ENCODE measurements at places on chromosomes 6 and 20.

DNA sequence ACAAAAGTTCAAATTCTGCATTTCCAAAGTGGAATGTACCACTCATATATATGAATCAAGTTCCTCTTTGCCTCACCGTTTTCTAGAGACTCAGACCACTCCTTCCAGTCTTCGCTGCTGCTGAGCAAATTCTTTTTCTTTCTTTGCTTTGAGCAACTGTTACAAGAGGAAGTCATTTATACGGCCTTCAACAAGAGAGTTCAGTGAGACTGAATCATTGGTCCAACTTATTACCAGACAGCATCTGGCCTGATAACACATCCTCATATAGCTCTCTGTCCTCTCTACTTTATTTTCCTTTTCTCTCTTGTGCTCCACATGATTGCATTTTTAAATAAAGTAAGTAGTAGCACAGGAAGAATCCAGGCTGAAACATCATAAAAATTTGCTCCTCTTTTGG, 652.7 kb downstream of the PHF3 start:
- no peak for DNase-seq

GRCh38 chr6:156854466-156855161, 77.4 kb downstream of the ARID1B start:
- no peak for DNase-seq

- no peak for DNase-seq
Measured at GRCh38 chr6:95185874-95186273, 391.5 kb upstream of the MANEA start.

DNA sequence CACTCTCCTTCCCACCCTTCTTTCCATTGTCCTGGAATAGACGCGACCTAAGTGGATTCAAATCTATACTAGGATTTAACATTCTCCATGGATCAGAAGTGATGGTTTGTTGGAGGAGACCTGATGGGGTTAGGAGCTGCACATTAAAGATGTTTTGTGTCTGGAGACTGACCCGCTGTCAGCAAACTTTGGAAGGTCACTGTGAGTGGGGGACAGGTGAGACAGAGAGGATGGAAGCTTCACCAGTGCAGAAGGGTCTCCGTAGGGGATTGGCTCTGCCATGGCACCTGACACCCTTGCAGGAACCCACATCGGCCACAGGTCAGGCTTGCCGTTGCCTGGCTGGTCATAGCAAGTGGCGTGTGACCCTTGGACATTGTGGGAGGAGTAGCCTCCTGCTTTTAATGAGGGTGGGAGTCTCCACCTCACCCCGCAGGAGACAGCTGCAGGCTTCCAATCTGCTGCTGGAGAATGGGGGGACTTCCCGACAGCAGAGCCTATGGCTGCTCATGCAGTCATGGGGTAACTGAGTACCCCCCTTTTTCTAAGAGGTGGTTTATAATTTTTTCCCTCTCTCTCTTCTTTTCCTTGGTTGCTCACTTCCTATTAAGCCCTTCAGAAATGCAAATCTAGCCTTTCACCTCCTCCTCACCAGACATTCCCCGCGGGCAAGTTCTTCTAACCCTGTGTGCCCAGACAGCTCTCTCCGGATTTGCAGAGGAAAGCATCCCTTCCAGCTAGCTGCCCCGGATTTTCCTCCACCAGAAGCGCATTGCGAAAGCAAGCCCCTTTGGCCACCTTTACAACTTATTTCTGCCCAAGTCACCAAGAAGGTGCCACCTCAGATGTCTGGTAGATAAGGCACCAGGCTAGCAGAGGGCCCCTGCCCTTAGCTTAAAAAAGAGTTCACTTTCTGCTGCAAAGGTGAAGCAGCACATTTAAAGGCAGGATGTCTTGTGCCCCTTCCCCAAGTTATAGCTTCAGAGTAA, 53.5 kb downstream of the DACT2 start:
- no peak for DNase-seq

DNA sequence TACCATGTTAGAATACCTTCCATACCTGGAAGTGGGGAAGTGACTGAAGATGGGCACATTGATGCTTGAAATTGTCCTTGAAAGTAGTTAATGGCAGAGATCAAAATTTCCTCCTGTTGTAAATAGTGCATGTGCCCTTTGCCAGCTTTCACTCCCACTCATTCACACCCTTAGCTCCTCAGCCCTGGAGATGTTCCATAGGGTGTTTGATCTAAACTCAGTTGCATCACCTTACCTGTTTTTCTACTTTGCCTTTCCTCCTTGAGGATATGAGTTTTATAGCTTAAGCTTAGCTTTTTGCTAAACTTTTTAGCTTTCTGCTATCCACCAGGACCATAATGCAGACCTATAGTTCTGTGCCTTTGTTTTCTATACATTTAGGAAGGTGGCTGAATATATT, 69.0 kb downstream of the CEP57L1 start:
- DNase-seq: no peak

GRCh38 chr6:140850438-140850837, 1282.3 kb upstream of the GJE1 start:
- no peak for DNase-seq

DNA sequence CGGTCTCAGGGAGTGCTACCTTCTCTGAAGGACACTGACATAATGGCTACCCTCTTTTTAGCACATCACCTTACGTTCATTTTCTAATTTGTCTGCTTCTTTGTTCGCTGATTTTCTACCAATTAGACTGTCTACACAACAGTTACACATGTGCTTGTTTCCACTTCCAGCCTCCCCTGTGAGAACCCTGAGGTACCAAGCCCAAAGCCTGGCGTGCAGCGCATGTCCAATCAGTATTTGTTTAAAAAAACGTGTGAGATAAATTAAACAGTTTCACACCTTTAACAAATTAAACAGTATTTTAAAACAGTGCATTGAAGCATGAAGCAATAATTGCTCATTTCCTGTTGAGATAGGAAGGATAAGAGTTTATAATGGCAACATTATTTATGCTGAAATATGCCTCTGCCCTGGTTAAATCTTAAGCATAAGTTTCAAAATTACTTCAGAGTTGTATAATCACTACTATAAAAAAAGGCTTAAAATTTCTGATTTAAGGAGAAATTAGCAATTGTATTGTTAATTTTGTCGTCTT, 88.9 kb downstream of the MAP3K5 start:
- peak; percentile 68 for DNase-seq

DNA sequence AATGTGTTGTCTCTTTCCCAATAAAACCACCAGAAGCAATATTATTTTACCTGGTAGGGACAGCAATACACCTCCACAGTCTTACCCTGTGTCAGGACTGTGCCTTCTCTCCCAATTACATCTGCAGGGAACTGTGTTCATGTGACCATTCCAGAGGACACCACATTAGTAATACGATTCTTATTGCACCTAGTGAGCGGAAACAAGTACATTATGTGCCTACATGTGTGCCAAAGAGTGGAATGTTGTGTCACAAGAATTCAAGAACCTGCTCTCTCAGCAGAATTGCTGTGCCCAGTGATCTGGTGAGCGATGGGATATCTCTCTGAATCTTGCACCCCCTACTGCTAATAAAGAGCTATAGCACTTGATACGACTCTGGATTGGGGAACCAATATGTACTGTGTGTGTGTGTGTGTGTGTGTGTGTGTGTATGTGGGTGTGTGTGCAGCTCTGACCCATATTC, 57.4 kb upstream of the FOXC1 start:
- DNase-seq: no peak

DNA sequence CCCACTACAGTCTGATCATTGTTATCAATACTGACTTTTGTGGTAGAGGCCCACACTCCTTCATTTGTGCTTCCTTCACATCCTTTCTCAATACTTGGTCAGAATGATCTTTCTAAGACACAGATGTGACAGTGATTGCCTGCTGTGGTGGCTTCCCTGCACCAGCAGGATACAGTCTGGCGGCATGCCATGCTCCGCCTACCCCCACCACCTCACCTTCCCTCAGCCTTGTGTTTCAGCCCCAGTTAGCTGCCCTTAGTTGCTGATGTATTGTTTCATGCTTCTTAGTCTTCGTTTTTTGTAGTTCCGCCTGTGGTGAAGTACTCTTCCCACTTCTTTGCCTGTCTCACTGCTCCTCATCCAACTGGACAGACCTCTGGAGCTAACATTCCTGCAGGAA, 10.9 kb downstream of the LRRC1 start:
- no peak for DNase-seq

GRCh38 chr20:23114018-23114417, 27.9 kb upstream of the CD93 start:
- DNase-seq: no peak

- no peak for DNase-seq
Measured at GRCh38 chr6:79261666-79262065, 27.2 kb upstream of the HMGN3 start.

DNA sequence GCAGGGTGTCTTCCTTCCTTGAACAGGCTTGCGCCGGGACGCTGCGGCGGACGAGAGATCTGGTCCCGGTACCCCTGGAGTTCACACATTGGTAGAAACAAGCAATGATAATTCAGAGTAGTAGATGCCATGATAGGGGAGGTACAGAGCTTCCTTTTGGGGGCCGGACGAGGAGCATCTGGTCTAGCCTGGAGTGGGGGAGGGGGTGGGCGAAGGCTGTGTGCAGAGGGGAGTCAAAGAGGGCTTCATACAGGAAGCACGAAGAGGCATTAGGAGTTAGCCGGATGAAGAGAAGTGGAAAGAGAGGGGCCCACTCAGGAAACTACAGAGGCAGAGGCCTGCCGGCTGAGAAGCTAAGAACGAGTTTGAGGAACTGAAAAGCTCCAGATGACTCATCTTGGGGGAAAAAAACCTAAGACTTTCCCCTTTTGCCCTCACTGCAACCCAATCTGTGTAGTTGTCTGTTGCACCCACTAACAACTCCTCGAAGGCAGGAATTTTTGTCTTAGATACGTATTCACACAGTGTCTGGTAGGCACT, 611 bp downstream of the CNPY3 start:
- peak; percentile 38 for DNase-seq

DNA sequence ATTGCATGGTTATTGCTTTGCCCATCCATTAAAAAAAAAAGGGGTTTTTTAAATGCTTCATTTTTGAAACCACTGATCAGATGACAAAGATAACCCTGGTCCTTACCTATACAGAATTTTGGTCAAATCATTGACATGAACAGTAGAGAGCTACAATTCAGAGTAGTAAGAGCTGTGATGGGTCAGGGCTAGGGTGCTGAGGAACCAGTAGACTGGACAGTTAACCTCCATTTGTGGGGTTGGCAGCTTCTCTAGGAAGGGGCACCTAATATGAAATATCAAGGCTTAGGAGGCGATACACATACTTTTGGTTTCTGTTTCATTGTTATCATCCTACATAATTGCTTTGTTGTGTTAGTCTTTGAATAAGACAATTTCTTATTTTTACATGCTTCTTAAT, 55.1 kb downstream of the ORC3 start:
- DNase-seq: no peak

DNA sequence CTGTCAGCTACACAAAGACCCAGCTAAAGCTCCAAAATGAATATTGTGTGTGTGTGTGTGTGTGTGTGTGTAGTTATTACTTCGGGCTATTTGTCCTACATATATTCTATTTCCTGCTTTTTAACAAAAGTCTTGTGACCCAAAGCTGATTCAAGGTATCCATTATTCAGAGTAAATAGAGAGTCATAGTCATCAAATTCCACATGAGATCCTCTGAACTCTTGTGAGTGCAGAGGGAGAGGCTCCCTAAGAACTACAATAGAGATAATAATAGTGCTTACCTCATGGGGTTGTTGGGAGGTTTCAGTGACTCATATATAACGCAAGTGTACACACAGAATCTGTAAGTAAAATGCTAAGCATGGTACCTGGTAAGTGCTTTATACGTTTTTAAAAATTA, 95.6 kb upstream of the SHLD1 start:
- DNase-seq: peak; percentile 65

DNA sequence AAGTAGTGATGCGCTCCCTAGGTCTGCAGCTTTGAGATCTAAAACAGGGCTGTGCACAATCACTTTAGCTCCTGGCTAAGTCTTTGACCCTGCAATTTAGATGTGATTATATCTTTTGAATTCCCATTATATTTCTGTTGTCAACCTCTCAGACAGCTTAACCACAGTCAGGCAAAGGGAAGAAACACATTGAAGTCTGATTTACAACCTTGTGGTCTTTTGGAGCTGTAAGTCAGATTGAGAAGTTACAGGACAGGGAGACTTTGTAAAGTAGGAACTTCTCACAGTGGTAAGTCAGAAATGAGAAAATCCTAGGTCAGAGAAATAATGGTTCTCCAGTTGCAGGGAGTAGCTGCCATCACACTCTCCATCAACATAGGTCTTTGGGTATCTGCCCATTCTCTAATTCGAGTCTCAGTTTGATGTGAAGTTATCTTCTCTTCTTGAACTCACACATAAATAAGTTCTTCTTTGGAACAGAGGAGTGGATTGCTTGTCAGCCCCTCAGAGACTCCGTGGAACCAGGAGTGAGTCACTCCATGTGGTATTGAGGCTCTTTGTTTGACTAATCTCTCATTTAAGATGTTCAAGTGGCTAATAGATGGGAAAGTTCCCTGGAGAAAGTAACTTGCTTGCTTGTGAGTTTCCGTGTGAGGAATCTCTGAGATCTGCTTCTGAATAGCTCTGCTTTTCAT, 35.0 kb upstream of the SGK1 start:
- no peak for DNase-seq

DNA sequence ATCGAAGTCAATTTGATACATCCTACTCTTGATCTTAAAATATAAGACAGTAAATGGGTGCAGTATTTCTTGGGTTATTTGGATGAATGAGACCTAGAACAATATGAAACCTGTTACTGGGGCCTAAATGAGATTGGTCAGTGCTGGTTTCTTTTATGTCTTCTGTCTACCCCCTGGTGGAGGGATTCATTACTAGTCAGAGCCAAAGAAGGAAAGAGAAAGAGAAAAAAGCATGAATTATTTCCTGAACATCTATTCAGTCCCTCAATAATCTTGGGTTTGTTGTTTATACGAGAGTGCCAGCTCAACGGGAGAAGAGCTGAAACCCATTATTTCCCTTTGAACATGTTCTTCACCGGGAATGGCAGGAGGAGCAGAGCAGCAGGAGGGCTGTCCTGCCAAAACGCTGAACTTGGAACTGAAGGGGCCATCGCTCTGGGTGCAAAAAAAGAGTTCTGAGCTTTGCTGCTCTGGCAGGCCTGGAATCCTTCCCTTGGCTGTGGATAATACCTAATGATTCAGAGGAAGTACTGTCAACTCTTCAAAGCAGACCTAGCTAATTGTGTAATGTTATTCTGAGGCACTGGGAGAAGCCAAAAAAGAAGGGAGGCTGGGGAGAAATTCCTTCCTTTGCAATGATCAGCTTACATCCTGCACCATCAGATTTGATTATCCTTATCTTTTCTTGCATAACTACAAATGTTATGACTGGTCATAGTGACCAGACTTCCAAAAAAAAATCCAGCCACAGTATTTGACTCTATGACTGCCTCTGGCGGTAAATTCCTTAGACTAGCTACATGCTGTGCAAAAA, 72.0 kb downstream of the BLOC1S5 start:
- DNase-seq: peak; percentile 36

DNA sequence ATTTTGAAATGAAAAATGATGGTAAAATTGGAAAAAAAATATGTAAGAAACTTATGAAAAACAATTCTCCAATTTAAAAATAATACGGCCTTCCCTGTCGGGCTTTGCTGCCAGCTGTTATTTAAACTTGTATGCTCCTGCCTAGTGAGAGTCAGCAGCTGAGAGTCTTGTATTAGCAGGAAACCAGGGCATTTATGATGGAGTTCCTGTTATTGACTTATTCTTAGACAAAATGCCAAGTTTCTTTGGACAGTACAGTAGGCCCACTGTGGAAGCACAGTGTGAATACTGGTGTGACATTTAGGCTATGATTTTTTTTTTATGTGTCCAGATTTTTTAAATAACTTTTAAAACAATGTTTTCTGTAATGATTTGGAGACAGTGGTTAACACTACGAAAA, 42.1 kb downstream of the GMDS start:
- peak; percentile 4 for DNase-seq

All from NCI-H2081 (cell line).